ENCODE measurements at places on chromosomes 7 and 10.

DNA sequence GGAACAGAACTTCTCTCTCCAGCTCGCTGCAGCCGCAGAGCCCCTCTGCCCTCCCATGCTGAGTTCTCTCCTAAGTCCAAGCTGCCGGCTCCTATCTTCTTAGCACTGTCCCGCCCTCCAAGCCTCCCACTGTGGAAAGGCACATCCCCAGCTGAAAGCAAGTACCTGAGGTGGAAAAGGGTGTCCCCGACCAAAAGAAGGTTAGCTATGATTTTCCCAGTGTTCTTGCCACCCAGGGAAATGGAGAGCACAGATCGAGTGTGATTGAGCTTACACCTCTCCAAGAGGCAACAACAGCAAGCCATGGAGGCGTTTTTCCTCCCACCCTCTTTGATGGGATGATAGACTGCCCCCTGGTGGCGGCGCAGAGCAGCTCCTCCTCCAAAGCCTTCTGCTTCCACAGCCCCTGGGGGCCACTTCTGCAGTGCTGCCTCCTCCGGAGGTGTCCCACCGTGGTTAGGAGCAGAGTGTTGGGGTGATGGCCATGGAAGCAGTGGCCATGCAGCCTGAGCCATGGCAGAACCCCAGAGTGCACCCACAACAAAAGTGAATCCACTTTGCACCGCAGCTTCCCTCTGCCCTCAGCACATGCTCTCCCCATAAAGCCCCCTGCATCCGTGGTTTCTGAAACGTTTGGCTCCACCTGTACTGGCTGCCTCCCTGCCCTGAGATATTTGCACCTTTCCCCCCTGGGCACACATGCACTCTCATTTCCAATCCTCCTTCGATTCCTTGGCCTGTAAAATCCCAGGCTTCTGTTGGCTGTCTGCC, 143.1 kb upstream of the STK17A start:
- DNase-seq: no peak

- DNase-seq: no peak
These were observed 125.0 kb downstream of the SNX13 start for GRCh38 chr7:17815318-17815717.

DNA sequence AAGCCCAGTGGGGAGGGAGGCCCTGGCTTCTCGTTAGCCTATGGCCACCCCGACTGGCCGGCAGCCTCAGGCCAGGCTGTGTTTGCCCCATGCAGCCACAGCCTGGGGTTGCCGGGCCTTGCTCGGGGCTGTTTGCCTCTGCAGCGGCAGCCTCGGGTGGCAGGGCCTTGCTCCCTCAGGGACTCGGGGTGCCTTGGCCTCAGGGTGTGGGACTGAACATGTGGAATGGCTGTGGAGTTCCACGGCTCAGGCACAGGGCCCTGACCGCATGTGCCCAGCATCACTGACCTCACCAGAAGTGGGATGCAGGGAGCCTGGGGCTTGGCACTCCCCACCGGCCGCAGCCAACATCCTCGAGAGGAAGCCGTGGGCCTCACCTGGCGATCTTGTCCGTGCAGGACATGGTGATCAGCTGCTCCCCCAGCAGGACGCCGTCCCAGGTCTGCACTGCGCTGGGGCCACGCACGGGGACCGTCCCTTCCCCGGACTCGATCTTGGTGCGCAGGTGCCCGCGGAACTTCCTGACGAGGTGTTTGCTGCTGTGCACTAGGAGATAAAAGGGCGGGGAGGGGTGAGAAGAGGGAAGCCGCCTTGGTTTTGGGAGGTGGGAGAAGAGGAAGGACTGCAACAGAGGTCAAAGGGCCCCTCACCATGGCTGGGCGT, 160.5 kb downstream of the WDR37 start:
- DNase-seq: no peak

GRCh38 chr7:115066634-115067033, 144.7 kb downstream of the MDFIC start:
- DNase-seq: no peak

DNA sequence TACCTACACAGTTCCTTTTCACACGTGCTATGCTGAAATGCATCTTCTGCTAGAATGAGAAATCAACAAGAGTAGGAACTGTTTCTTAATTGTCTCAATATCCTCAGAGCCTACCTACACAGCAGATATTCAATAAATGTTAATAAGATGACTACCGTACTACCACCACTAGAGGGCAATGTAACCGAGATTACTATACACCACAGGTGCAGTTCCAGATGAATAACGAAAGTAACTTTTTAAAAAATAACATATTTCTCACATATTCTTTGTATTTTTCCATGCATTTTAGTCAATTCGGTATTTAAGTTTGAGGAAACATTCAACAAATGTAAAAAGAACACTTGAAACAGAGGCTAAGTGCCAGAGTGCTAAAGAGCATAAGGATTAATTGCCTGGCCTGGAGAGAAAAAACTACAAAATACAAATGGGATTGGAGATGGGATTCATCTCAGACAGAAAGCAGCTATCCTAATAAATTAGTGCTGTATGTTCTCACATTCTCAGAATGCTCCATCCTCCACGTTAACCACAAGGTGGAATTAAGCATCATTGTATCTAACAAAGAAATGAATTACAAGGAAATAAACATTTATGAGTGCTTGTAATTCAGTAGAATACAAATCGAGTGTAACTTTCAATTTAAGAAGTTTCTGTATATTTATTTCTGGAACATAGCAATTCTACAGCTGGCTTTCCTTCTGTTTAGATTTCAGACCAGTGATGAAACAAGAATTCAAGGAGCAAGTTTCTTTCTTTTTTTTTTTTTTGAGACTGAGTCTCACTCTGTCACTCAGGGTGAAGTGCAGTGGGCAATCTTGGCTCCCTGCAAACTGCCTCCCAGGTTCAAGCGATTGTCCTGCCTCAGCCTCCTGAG, 20.3 kb upstream of the HECTD2 start:
- no peak for DNase-seq

GRCh38 chr10:103720328-103720963, 134.9 kb downstream of the SH3PXD2A start:
- DNase-seq: no peak

- DNase-seq: no peak
These were observed 190.0 kb upstream of the ZWINT start for GRCh38 chr10:56551037-56551436.

- DNase-seq: no peak
These were observed 198.4 kb upstream of the KIAA1217 start for GRCh38 chr10:24010436-24010970.

All from activated CD8-positive, alpha-beta memory T cell treated with anti-CD3 and anti-CD28 coated beads for 4 hours (primary cell).